NCI-H2107 (cell line): ENCODE measurements at places on chromosomes 1 and 21.

- peak; percentile 7 for DNase-seq
Observed at GRCh38 chr1:118960026-118960561, 28.0 kb downstream of the TBX15 start.

- no peak for DNase-seq
Observed at GRCh38 chr1:164622068-164622845, 63.3 kb downstream of the PBX1 start.

DNA sequence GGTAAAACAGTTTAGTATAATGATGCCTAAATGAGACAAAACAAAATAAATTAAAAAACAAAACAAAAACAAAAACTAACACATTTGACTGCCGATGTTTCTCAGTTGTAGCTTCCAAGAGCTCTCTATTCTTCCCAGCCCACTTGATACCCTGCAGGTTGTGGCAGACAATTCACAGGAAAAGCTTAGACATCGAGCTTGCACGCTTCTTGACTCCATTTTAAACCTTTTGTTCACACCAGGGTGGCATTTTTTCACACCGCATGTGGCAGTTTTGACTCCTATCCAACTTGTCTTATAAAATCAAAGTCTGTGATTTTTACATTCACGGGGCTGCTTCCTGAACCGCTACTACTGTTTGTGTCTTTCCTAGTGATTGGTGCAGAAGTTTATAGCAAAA, 575.9 kb downstream of the USP25 start:
- peak; percentile 50 for DNase-seq

DNA sequence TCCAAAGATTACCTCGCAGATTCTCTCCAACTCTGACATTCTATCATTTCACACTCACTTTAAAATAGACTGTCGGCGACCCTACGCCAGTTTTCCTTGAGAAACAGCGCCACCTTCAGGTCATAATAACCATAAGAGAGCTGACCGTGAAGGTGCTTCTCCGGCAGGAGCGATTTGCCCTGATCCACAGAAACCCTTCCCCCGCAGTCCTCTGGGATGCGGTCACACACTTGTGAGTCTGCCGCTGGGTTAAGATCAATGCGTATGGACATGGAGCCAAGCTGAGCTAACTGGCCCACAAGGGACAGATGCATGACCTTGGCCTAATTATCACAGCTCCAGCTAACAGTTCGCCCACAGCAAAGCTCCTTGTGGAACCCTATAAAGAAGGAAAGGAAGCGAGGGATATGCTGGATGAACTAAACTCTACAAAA, 32.8 kb upstream of the IFNAR2 start:
- DNase-seq: peak; percentile 75

GRCh38 chr1:192943522-192943921, 115.6 kb downstream of the UCHL5 start:
- no peak for DNase-seq

DNA sequence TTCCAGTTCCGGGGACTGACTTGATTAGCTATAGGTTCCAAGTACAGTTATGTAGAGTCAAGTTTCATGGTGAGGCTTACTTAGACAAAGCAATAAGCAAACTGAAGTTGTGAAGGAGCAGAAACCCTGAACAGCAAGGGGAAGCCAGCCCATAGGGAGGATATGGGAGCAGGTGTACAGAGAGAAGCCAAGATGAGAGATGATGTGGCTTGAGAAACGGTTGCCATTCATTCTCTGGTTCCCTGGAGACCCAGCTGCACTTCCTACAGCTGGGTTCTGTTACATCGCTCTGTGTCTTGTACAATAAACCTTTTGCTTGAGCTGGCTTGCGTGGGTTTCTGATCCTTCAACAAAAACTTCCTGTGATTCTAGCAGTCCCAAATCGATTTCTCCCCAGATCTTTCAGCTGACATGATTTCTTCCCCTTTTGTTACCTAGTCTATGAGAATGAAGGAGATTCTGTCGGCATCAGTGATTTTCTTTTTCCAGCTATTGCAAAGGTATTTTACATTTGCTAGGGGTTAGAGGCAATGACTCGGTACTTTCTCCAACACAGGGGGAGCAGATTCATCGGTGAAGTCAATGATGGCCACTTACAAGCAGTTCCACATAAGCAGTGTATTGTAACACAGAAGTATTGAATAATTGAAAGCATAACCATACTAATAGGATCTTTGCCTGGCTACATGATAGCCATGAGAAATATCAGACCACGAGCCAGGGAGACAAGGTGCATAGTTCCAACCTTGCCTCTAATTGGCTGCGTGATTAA, 67.3 kb downstream of the URB2 start:
- peak; percentile 46 for DNase-seq

DNA sequence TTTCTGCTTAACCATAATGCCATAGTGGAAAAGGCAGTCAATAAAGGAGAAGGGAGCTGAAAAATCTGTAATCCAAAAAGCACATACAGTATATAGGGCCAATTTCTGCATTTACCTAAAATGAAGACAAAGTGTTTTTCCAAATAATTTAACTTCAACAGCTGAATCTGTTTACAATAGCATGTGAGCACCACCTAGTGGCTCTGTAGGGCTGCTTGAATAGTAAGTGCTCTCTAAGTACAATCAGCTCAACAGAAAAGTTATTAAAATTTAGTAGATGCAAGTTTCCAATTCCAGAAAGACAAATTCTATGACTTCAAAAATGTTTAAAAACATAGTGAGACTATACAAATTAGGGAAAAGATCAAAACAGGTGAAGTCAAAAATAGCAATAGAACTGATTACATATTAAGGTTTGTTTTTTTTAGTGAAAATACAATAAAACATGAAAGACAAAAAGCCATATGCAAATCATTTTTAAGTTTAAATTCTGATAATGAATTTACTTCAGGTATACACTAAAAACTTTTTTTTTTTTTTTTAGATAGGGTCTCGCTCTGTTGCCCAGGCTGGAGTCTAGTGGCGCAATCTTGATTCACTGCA, 220.0 kb downstream of the SETD4 start:
- DNase-seq: peak; percentile 66

GRCh38 chr1:90149101-90149500, 154.2 kb downstream of the ZNF326 start:
- DNase-seq: no peak

- DNase-seq: no peak
Observed at GRCh38 chr1:228394571-228395394, 11.9 kb downstream of the TRIM11 start.

- no peak for DNase-seq
Observed at GRCh38 chr1:93979718-93980319, 70.6 kb upstream of the GCLM start.

- DNase-seq: no peak
Observed at GRCh38 chr1:209355415-209355814, 228.1 kb upstream of the CAMK1G start.

- DNase-seq: no peak
Observed at GRCh38 chr1:209617047-209617673, 33.6 kb downstream of the CAMK1G start.
